ENCODE measurements at places on chromosomes 2 and 18.

DNA sequence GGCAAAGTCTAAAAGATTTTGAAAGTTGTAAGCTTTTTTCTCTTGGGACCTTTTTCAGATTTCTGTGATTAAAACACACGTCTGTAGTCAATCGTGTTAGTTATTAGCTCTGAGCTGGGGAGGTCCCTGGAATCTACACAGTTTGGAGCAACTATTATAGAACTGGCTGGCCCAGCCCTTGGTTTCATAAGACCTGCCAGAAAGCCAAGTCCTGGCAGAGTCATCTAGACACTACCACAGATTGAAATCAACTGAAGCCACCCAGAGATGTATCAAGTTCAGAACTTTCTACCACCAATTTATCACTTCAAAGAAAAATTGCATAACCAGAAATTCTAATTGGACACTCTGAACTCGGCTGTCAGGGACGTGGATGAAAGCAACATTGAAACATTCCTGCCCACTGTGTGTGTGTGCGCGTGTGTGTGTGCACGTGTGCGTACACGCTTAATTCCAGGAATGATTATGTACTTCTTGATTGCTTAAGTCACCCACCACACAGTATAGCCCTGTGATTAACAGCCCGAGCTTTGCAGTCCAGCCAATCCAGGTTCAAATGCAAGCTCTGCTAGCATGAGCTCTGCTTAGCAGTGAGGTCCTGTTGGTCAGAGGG, 126.3 kb downstream of the TPGS2 start:
- no peak for DNase-seq

GRCh38 chr18:9735879-9736278, 27.8 kb downstream of the RAB31 start:
- DNase-seq = no peak

- DNase-seq = no peak
Measured at GRCh38 chr2:174800436-174801205, 36.3 kb upstream of the CHRNA1 start.

DNA sequence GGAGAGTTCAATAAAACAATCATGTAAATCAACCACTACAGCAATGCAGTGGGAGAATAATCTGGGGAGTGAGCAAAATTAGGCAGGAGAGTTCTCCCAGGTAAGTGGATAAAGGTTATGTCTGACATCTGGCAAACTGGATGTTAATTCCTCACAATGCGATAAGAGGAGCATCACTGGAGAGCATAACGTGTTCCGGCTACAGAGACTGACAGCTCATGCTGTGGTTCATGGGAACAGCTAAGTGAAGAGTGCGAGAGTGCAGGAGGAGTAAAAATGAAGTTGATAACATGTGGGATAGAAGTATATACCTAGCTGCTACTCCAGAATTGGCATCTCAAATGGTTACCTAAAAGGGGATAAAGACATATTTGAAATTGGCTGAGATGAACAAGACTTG, 153.2 kb downstream of the LTBP1 start:
- no peak for DNase-seq

- DNase-seq = no peak
Measured at GRCh38 chr2:46318579-46319460, 21.6 kb downstream of the EPAS1 start.

DNA sequence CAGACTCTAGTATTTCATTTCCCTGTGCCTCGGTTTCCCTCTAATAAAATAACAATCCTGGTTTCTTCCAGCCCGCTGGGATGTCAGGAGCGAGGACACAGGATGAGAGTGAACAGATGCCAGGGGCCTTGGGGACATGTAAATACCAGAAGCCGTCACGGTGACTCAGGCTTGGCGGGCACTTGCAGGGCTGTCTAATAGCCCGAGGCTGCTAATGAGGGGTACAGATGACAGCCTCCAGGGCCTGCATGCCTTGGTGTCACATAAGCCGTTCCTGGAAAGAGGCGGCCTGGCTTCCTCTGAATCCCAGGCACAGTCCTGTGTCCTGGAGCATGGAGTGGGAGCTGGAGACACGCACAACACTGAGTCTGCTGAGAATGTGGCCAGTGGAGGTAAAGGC, 28.2 kb downstream of the HS1BP3 start:
- no peak for DNase-seq

DNA sequence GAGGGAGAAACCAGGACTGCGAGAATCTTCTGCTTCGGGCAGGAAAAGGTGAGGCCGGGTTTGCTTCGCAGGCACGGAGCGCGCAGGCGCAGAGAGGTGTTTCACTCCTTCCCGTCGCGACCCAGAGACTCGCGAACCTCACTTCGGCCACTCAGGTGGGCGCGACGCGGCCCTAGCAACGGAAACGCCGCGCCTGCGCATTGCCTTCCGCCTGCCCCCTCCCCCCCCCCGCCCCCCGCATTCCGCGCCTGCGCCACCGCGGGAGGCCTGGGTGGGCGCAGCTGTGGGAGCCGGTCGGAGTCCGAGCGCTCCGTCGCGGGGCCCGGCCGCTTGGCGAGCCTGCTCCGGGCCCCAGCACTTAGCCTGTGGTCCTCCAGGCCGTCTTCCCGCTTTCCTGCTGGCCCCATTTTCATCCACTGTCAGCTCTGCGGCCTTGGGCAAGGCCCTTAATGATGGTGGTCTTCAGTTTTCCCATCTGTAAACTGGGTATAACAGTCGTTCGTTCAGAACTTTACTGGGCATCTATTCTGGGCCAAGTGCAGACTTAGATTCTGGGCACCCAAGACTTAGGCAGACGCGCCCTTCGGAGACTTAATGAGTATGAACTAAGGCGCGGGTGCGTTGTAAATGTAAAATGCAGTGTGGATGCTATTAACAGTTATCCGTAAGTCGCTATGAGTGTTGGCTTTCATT, 62.1 kb upstream of the ACKR3 start:
- no peak for DNase-seq

- DNase-seq = no peak
Measured at GRCh38 chr2:195649629-195650190, 7.3 kb upstream of the SLC39A10 start.

DNA sequence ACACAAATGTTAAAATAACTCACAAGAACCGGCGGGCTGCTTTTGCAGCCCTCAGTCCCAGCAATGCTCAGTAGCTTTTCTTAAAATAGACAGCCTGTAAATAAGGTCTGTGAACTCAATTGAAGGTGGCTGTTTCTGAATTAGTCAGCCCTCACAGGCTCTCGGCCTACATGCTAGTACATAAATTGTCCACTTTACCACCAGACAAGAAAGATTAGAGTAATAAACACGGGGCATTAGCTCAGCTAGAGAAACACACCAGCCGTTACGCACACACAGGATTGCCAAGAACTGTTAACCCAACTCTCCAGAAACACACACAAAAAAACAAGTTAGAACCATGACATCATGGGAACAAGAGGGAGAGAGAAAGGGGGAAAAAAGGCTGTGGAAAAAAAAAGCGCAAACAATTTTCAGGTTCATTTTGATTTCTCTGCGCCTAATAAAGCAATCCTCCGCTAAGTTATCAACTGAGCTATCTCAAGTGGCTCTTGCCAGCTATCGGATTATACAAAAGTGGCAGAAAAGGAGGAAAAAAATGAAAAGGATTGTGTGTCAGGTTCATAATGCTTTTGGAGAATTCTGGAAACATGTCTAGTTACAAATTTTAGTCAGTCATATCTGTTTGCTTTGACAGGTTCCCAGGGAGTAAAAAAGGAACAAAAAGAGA, 89.1 kb downstream of the ZEB2 start:
- no peak for DNase-seq

DNA sequence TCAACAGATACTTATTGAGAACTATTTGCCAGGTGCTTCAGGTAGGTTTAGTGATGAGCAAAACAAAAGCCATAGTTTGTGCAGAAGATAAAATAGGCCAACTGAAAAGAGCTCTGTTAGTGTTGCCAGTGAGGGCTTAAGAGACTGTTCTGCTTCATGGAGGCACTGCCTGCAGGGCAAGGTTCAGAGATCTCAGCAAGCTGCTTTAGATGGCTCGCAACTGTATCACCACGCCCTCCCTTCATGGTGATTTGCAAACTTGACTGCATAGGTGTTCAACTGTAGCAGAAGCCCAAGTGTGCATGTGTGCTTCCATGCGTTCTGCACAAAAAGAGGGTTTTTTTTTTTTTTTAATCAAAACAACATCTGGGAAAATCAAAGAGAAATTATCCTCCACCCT, 84.5 kb downstream of the RAPH1 start:
- DNase-seq = no peak

GRCh38 chr2:145748927-145749326, 1229.0 kb upstream of the ZEB2 start:
- DNase-seq = no peak

GRCh38 chr2:190545555-190546385, 11.2 kb upstream of the NEMP2 start:
- no peak for DNase-seq

DNA sequence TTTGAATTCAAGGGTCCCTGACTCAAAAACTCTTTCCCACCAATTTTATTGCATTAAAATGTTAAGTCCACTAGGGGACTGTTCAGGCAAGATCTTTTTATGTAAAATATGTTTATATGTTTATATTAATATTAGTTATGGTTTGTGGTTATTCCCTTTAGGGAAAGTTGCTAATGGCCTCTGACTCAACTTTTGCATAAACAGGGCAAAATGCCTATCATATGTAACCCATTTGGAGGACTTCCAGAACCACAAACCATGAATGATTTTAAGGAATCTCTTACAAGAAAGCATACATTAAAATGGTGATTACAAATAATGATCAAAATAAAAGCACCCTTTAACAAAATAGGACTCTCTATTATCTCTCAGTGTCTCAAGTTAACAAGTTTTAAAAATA, 1484.5 kb upstream of the ZEB2 start:
- DNase-seq = no peak

- no peak for DNase-seq
Measured at GRCh38 chr18:49400398-49401072, 59.9 kb downstream of the DYM start.

DNA sequence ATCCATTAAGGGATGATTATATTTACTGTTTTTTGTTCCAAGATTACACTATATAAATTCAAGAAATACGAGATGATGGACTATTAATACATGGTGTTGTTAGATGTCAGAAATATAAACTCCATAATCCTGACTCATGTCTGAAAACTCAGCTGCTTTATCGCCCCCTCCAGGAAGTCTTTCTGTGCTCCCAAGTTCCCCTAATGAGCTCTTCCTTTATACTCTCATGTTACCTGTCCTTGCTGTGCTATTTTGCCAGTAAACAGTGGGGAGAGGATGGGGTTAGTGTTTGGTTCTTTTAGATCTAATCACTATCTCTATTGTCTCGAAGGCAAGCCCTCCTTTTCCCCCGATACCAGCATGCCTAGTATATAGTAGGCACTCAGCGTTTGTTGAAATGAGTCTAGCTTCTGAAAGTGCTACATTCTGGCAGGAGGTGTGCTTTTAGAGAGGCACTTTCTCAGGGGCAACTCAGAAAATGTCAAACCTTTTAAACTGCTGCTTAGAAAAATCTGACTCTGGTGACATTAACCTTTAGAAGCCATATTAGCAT, 21.4 kb upstream of the BARD1 start:
- no peak for DNase-seq

GRCh38 chr2:27956888-27957287, 66.4 kb downstream of the BABAM2 start:
- DNase-seq = no peak

- DNase-seq = no peak
Measured at GRCh38 chr2:9208875-9209274, 2.3 kb downstream of the ASAP2 start.

- no peak for DNase-seq
Measured at GRCh38 chr2:138640921-138641676, 139.1 kb downstream of the NXPH2 start.

- DNase-seq = no peak
Measured at GRCh38 chr2:163649080-163649479, 86.7 kb downstream of the FIGN start.

DNA sequence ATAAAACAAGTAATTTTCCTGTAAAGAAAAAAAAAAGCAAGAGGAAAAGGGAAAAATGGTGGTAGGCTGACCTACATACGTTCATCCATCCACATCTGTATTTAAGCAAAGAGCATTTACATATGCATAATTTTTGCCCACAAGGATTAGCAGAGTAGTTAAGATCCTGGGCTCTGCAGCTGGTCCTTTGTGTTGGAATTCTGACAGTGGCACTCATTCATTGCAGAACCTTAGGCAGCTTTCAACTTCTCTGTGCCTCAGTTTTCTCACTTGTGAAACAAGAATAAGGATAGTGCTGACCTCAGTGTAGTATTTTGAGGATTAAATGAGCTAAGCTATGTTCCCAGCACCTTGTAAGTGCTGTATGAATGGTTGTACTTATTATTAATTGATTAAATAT, 211.3 kb downstream of the ARL4C start:
- no peak for DNase-seq

DNA sequence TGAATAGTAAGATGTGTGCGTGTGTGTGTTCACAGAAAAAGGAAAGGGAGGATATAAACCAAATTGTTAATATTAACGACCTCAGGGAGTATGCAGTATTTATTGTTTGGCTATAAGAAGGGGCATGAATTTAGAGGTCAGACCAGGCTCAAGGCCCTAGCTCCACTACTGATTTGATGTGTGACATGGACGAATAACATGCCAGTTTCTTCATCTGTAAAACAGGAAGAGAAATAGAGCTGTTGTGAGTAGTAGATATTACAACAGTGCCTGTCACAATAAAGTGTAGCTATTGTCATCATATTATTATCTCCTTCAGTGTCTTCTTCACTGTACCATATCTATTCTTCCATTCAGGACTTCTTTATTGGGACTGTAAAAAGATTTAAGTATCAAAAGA, 4.1 kb upstream of the MAT2A start:
- DNase-seq = no peak

GRCh38 chr2:216564611-216565010, 66.0 kb downstream of the RPL37A start:
- no peak for DNase-seq

DNA sequence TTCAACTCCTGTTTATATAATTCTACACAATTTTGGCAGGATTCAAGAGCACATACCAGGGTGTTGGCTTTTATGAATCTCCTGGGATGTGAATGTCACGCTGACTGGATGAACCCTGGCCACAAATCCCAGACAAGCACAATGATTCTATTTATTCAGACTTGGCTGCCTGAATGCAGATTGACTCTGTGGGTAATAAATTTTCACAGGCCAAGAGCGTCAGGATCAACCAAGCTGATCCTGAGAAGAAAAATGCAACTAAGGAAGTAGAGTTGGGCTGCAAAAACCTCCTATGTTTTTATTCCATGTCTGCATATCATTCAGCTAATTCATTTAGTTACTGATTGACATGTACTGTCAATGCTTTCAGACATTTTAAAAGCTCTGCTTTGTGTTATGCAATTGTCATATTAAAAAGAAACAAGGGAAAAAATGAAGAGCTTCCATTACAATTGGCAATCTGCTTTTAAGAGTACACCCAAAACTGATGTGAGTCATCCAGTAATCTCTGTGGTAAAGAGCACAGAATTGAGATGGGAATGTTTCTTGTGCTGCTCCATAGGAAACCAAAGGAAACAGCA, 173.0 kb upstream of the REV1 start:
- no peak for DNase-seq

DNA sequence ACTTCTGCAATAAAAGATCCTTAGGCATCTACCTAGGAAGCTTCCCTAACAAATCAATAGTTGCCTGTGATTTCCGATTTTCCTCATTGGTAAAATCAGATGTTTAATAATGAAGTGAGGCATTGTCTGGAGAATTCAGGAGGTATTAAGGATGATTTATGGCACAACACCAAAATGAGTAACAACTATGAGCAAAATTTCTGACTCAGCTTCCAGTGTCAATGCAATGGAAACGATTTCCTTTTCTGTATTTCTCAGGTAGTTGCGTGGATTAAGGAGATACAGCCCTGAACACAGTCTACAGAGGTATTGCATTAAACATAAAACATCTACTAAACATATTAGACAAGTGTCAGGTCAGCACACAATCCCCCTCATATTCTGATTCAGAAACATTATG, 99.5 kb downstream of the EPB41L3 start:
- DNase-seq = no peak

GRCh38 chr2:241223211-241224017, 34.9 kb downstream of the ANO7 start:
- DNase-seq = no peak

All from glomerular endothelial cell (primary cell).